Choroid plexus epithelial cell (primary cell): ENCODE measurements at places on chromosomes 3 and 15.

- no peak for DNase-seq
These were observed 344.2 kb upstream of the MCTP2 start for GRCh38 chr15:93887151-93887550.

- DNase-seq, result no peak
These were observed 11.7 kb downstream of the FRMD5 start for GRCh38 chr15:44183363-44183762.

DNA sequence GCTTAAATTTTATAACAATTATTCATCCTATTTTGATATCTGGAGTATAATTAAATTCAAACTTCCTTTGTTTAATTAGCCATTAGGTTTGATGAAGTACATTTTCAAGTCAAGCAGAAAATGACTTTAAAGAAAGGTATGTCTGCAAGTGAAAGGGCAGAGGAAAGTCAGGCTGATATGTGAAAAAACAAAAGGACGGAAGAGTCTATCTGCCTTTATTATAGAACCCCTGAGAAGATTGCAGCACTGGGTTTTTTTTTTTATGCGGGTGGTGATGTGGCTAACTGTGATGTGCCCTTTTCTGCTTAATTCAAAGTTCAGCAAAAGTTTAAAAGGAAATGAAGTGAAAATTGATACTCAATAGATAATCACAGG, 83.2 kb downstream of the COL8A1 start:
- DNase-seq, result peak; percentile 85

- no peak for DNase-seq
These were observed 68.6 kb upstream of the EIF1B start for GRCh38 chr3:40240921-40241320.

GRCh38 chr3:77096966-77097890, 57.3 kb downstream of the ROBO2 start:
- DNase-seq, result peak; percentile 42

DNA sequence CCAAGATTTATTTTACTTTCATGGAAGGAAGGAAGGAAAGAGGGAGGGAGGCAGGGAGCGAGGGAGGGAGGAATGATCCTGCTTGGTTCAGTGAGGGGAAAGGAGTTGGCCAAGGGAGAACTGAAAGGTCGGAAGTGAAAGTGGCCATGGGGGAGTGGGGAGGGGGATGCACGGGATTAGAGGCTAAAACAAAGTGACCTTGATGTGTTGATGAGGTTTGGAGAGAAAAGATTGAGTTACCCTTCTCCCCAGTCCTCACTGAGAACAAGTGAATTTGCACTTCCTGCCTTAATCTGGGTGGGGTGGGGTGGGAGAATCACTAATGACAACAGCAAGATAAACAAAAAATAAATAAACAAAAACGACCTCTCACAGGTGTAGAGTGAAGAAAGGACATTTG, 212.0 kb upstream of the TLE3 start:
- DNase-seq, result no peak

GRCh38 chr3:171348121-171348520, 112.1 kb downstream of the TNIK start:
- peak; percentile 76 for DNase-seq

GRCh38 chr15:71463156-71463665, 347.1 kb upstream of the NR2E3 start:
- DNase-seq, result no peak

GRCh38 chr15:54321426-54321825, 343.2 kb downstream of the UNC13C start:
- no peak for DNase-seq

GRCh38 chr3:65252266-65252665, 564.5 kb upstream of the ADAMTS9 start:
- DNase-seq, result no peak

DNA sequence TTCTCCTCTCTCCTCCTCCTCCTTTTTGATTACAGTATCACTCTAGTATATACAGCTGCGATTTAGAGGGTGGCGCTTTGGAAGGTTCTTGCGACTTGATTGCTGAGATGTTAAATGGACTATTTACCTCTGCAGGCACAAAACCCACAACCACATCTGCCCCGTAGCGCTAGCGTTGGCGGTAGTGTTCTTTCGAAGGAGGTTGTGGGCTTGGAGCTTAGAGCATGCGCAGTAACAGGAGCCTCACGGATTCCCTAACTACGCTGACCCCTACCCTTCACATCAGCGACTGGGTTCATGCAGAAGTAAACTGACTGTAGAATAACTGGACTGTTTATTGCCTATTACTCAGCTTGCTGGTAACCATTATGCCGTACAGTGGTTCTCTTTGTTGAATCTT, 58.0 kb downstream of the CGGBP1 start:
- peak; percentile 52 for DNase-seq

DNA sequence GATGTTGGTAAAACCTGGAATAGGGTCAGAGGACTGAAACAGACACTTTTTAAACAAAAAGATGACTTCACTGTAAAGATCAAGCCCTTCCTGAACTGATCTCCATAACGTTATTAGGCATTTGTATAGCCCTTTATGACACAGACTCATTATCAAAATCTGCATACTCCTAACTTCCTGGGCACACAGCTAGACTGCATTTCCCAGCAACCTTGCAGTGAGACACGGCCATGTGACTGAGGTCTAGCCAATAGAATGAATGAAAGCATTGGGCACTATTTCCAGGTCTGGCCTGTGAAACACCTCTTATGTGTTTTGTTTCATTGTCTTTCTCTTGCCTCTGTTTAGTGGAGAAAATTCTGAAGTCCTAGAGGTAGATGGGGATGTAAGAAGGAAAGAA, 270.4 kb downstream of the NR1D2 start:
- DNase-seq, result no peak
